ENCODE measurements at places on chromosomes 7 and 10.

DNA sequence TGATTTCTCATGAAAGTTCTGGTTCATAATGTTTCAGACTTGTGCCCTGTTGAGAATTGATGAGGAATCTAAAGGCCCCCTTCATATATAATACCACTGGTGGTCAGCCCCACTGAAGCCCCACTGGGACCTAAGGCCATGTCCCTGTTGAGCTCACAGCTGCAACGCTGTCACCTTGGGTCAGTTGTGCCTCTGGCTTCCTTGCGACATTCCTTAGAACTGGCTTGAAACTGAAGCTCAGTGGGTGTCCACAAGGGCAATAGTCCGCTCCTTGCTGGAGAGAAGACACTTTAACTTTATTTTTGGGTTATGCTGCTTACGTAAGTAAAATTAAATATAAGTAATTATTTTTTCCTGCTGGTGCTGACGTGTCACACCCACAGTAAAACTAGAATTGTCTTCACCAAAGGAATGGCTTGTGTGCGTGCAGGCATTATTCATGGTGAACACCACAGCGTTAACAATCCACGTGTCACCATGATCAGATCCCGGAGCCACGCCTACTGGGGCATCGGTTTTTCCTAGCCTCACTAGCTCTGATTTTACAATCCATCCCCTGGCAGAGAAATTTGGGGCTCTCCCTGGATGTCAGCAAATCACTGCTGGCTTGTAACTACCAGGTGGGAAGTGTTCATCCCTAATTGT, 66.5 kb downstream of the BICC1 start:
- DNase-seq: no peak

DNA sequence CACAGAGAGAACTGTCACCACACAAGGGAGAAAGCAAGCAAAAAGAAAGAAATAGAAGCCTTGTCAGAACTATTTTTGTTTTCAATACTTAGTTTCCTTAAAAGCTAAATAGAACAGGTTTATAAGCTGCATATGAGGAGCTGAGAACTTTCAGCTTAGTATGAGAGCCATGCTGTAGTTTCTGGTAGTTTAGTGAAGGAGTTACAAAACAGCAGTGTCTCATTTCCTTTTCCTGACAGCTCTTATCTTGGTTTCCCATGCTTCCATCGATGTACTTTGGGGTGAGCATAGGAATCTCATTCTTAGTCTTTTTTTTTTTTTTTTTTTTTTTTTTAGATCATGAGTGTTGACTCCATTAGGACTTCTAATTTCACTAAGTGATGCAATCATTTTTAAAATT, 8.6 kb upstream of the CHRM2 start:
- DNase-seq: no peak

GRCh38 chr7:113083132-113083815, 3.4 kb downstream of the GPR85 start:
- no peak for DNase-seq

GRCh38 chr7:137801003-137801402, 45.8 kb downstream of the DGKI start:
- DNase-seq: peak; percentile 71

DNA sequence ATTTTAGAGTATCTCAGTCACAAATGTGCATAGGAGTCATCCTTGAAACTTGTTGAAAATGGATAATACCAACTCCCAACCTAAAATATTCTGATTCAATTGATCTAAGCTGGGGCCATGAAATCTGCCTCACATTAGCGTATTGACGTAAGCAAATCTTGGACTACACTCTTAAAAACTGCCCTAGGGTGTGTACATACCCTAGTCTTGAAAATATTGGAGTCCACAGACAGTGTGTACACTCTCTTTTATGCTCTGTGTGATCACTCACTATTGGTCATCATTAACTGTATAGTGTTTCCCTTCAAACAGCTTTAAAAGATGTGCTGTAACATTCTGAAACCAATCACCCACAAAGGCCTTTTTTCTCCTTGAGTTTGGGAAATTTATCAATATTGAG, 102.9 kb upstream of the FERD3L start:
- DNase-seq: no peak

- peak; percentile 77 for DNase-seq
Observed at GRCh38 chr10:127196282-127197153, at the start of gene INSYN2A. Gene INSYN2A (minus strand): TSS chr10:127196591. CDS start chr10:127176395, 20,196 bp downstream.

- DNase-seq: no peak
Observed at GRCh38 chr7:408751-409311, 110.8 kb downstream of the PDGFA start.

GRCh38 chr7:120407010-120407409, 134.0 kb downstream of the KCND2 start:
- no peak for DNase-seq

DNA sequence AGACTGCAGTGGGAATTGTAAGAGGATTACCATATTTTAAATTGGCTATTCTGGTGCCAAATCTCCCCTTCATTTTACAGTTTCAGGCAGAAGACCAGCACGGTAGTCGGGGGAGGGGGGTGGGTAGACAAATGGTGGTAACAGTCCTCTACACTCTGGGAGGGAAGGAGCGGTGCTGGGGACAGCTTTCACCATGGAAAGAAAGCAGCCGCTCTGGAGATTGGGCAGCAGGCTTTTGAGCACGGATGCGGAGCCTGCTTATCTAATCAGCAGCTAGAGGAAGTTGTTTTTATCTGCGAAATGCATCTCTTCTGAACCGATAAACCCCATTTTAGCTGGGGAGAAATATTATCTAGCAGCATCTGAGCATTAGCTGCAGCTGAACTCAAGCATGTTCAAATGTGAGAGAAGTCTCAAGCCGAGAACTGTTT, 28.7 kb downstream of the IKZF1 start:
- no peak for DNase-seq

DNA sequence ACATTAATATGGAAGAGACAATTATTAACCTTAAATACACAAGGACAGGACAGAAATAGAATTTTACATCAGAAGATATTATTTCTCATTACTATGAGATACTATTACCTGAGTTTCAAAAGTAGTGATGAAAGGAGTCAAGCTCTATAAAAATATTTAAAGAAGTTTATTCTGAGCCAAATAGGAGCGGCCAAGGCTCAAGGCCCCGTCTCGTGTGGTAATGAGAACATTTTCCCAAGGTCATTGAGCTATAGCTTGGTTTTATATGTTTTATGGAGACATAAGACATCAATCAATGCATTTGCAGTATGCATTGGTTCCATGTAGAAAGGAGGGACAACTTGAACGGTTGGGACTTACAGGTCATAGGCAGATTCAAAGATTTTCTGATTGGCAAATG, 29.4 kb upstream of the ZMYND11 start:
- no peak for DNase-seq

DNA sequence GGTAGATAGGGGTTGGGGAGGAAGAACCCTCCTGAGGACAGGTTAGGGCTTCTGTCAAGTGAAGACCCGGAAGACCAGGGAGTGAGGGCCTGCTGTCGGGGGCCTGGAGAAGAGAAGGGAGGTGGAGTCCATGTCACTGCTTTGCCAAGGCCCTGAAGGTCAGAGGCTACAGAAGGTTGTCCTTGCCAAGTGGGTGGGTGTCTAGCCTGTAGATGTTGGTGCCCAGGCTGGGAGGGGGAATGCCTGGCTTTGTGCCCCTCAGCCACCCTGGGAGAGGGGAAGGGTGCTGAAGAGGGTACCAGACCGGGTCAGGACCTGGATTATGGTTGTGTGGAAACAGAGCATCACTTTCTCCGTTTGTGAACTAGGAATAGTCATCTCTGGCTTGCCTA, 67.2 kb upstream of the AQP1 start:
- no peak for DNase-seq

- no peak for DNase-seq
Observed at GRCh38 chr10:125392609-125393008, 232.2 kb upstream of the CTBP2 start.

GRCh38 chr10:46520941-46521340, 35.5 kb downstream of the GPRIN2 start:
- DNase-seq: peak; percentile 49

GRCh38 chr7:4445777-4446176, 236.3 kb upstream of the FOXK1 start:
- no peak for DNase-seq

- DNase-seq: no peak
Observed at GRCh38 chr7:96903906-96904305, 101.4 kb upstream of the DLX6 start.

DNA sequence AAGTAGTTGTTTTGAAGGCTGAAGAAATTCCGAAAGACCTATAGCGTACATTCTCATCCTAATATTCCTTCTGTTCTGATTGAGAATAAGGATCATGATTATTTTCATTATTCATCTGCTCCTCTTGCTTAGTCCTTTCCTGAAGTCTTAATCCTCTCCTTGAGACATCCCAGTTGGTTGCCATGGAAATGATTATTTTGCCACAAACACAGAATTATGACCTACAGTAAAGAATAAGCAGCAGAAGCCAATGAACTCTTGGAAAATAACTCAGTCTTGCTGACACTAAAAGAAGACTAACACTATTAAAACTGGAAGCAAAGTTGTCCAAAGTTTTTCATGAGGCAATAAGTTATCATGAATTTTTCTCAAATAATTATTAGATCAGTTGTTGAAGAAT, 47.8 kb upstream of the JAZF1 start:
- DNase-seq: peak; percentile 4

- peak; percentile 47 for DNase-seq
Observed at GRCh38 chr7:112938863-112939573, 147.6 kb downstream of the GPR85 start.

DNA sequence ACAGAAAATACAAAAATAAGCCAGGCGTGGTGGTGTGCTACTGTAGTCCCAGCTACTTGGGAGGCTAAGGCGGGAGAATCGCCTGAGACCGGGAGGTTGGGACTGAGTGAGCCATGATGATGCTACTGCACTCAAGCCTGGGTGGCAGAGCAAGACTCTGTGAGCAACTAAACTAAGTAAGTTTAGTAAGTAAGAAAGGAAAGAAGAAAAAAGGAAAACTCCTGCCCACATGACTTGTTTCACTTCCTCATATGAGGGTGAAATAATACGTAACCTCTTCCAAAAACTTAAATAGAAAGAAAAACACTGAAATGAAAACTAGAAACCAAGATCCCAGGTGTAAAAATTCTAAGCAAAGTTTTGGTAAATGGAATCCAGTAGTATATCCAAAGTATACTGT, 79.6 kb downstream of the LARP4B start:
- DNase-seq: no peak

GRCh38 chr7:134458341-134458805, 527 bp downstream of the AKR1B1 start:
- DNase-seq: peak; percentile 57

- peak; percentile 59 for DNase-seq
Observed at GRCh38 chr10:91931526-91932190, 8.1 kb downstream of the BTAF1 start.

- DNase-seq: peak; percentile 64
Observed at GRCh38 chr7:149625340-149625946, 127.8 kb upstream of the ZNF746 start.

- peak; percentile 63 for DNase-seq
Observed at GRCh38 chr10:821322-821721, 110.2 kb downstream of the LARP4B start.

DNA sequence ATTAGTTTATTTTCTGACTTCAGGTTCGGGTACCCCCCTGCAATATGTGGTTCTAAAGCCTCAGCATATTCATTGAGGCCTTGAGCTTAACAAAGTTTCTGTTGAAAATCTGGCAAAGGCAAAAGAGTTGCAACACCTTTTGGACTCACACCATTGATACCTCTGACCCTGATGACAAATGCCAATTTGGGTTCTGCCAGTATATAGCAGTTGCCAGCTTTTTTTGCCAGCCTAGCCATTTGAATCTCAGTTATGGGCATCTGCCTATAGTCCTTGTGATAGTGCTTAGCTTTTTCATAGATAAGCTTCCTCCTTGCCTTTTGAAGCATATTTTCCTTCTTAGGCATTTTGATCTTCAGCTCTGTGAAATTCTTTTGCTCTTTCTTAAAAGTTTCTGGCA, 31.9 kb downstream of the LIPJ start:
- DNase-seq: no peak

GRCh38 chr7:110224643-110225042, 866.3 kb upstream of the LRRN3 start:
- no peak for DNase-seq

DNA sequence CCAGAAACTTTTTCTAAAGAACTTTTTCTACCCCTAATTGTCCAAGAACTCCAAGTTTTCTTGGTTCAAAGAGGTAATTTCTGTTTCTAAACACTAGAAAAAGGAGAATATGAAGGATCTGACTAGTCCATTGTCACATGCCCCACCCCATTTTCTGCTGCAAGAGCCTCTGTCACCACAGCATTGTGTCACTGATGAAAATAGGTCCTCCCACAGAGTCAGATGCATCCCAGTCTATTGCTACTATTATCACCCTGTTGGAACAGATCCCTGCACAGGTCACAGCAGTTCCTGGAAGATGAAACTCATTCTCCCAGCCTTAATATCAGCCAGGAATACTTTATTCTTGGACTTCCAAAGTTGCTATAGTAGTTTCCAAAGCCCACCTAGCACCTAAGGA, 7.5 kb upstream of the CFTR start:
- DNase-seq: no peak

GRCh38 chr10:126315494-126316177, 72.6 kb downstream of the ADAM12 start:
- DNase-seq: peak; percentile 88

DNA sequence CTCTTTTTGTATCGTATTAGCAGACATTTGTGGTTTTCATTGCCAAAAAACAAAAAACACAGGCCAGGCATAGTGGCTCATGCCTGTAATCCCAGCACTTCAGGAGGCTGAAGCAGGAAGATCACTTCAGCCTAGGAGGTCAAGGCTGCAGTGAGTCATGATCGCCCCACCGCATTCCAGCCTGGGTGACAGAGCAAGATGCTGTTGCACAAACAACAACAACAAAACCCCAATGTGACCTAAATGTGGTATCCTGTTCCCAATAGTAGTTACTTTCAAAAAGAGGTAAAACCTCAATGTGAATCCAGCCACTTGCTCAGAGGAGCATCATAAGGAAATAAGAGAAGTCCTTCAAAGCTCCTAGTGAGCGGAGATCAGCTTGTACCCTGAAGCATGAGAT, 45.8 kb upstream of the SKAP2 start:
- peak; percentile 61 for DNase-seq

- no peak for DNase-seq
Observed at GRCh38 chr10:17585016-17585415, 32.2 kb downstream of the HACD1 start.

GRCh38 chr10:8312079-8312478, 257.6 kb downstream of the GATA3 start:
- DNase-seq: no peak

GRCh38 chr10:4086131-4086898, 301.3 kb upstream of the KLF6 start:
- DNase-seq: no peak

DNA sequence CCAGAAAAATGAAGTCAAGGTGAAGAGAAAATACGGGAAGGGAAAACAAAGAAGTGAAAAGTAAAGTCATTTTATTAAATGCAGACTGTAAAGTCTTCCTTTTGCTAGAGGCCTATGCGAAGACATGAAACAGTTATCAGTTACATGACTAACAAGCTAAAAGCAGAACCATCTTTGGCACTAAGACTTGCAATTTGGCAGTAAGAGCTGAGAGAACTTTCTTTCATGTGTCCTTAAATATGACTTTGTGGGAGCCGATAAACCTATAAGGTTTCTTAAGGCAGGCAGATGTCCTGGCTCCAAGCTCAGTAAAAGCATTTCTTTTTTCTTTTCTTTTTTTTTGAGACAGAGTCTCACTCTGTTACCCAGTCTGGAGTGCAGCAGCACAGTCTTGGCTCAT, 10.4 kb downstream of the ANLN start:
- peak; percentile 26 for DNase-seq
